ENCODE measurements at places on chromosomes 2 and 18.
A peak's percentile ranks its signal among the peaks of the same experiment; 100 is the strongest.

DNA sequence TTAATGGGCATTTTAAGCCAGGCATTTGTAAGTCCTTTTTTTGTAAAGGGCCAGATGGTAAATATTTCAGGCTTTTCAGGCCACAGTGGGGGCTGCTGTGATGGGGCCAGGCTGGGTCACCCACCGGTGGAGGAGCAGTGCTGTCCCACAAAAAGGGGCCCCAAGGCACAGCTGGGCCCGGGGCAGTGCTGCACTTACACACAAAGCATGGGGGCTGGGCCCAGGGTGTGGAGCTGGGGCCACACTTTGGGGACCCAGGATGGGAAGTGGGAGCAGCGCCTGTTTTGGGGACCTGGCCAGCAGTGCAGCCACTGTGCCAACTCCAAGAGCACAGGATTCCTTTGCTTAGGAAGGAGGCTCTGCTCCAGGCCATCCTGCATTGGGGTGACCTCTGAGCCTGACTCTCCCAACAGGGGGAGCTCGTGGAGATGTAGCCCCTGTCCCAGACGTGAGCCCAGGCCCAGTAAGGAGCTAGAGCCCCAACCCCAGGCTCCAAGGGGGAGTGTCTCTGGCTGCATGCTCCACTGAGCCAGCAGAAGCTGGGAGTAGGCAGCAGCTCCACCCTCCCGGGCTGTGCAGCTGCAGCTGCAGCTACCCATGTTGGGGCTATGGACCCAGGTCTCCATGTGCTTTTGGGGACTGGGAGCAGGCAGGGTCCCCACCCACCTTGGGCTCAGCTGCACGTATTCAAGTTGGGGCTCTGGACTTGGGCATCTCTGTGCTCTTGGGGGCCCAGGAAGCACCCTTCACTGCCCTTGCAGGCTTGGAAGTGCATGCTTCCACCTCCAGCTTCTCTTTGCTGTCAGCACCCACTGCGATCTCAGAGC lies 1036.5 kb upstream of the CNTNAP5 start:
- no peak overlapping the region for H3K4me3 ChIP-seq
- H3K27me3 ChIP-seq, result no peaks in the 10 kb centered on the region
- H3K4me1 ChIP-seq, result no peaks in the 10 kb centered on the region
- H3K27ac ChIP-seq, result no peak overlapping the region
- no peak for DNase-seq
- no peaks in the 10 kb centered on the region for H3K36me3 ChIP-seq

DNA sequence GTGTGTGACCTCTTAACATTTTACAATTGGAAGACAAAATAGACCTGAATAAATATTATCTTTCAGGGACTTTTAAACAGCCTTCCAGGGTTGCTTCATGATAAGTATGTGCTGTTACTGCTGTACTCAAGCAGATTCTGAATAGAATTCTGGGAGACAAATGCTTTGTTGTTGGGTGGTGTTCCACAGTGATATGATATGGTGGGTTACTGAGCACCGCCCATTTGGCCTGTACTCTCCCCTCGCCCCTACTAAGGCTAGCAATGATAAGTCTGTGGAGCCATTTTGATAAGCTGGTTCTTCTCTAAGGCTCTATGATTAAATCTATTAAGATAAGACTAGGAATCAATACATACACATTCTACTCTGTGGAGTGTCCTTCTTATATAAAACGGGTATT lies 89.8 kb upstream of the ITGA4 start:
- H3K4me3 ChIP-seq, result no peak overlapping the region
- H3K4me1 ChIP-seq, result no peaks in the 10 kb centered on the region
- no peak overlapping the region for H3K27ac ChIP-seq
- H3K27me3 ChIP-seq, result no peaks in the 10 kb centered on the region
- DNase-seq, result no peak

DNA sequence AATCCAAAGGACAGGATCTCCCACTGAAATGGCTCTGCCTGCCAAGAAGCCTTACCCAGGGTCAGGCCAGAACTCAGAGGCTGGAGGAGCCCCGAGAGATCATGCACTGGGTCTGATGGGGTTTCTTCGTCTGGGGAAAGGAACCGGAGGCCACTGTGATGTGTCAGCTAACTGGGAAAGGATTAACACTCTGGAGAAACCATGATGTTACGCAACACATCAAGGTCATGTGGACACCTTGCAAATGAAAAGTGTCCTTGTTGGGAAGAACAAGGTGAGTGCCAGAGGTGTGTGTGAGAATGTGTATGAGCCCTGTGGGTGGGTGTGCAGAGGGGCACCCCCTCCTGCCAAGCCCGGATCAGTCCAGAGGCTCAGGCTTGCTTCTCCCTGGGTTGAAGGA lies 86.9 kb downstream of the CRACDL start:
- H3K4me3 ChIP-seq, result no peak overlapping the region
- DNase-seq, result no peak

- H3K27me3 ChIP-seq, result no peaks in the 10 kb centered on the region
- no peaks in the 10 kb centered on the region for H3K36me3 ChIP-seq
- H3K4me1 ChIP-seq, result no peaks in the 10 kb centered on the region
- no peak for DNase-seq
- no peak overlapping the region for H3K27ac ChIP-seq
- no peak overlapping the region for H3K4me3 ChIP-seq
These were observed 264.0 kb downstream of the LRATD1 start for GRCh38 chr2:14896330-14897030.

DNA sequence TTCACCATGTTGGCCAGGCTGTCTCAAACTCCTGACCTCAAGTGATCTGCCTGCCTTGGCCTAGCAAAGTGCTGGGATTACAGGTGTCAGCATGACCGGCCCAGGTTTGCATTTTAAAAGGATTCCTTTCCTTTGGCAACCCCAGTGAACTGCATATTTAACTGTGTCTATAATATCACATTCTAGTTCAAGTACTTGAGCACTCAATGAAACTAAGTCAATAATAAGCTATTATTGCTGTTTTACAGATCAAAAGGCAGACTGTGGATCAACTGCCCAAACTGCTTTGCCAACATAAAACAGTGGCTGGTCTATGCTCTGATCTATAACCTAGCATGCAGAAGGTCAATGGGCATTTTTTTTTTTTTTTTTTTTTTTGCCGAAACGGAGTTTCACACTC lies 144.5 kb downstream of the USP34 start:
- H3K36me3 ChIP-seq, result peaks cover 28% of the 10 kb centered on the region
- H3K27me3 ChIP-seq, result no peaks in the 10 kb centered on the region
- no peak overlapping the region for H3K4me3 ChIP-seq
- no peaks in the 10 kb centered on the region for H3K4me1 ChIP-seq
- H3K27ac ChIP-seq, result no peak overlapping the region

GRCh38 chr18:72871091-72871490 lies 3.3 kb upstream of the NETO1 start:
- no peak for DNase-seq
- H3K27me3 ChIP-seq, result peaks cover 38% of the 10 kb centered on the region
- no peaks in the 10 kb centered on the region for H3K4me1 ChIP-seq
- no peak overlapping the region for H3K4me3 ChIP-seq
- no peaks in the 10 kb centered on the region for H3K36me3 ChIP-seq

GRCh38 chr2:221346411-221346810 lies 225.7 kb downstream of the EPHA4 start:
- H3K4me3 ChIP-seq, result no peak overlapping the region
- DNase-seq, result no peak
- no peaks in the 10 kb centered on the region for H3K27me3 ChIP-seq
- H3K4me1 ChIP-seq, result no peaks in the 10 kb centered on the region
- no peaks in the 10 kb centered on the region for H3K36me3 ChIP-seq
- no peak overlapping the region for H3K27ac ChIP-seq

DNA sequence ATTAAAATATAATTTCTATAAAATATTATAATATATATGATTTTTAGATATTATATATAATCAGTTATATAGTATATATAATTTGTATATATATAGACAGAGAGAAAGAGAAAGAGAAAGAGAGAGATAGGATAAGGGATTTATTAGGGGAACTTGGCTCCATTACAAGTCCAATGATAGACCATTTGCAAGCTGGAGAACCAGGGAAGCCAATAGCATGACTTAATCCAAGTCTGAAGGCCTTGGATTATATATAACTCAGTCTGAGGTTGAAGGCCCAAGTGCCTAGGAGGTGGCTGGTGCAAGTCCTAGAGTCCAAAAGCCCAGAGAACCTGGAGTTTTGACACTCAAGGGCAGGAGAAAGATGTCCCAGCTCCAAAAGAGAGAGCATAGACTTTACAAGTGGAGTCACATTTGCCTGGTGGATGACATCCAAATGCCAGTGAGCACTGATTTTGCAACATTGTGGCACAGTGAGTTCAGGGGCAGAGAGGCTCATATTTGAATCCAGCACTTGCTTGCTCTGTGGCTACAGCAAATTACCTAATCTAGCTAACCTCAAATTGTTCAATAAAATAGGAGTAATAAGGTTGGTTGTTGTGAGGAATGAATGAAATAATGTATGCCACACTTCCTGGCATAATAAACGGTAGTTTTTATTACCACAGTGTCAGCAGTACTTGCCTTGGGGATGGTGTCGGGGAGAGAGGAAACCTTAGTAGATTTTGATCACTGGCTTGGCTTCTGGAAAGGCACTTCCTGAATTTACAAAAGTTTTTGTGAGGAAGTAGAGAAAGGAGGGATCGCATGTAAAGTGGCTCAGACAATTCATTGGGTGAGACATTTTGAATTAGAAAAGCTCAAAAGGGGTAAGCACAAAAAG lies 69.6 kb upstream of the CD28 start:
- no peak for DNase-seq
- H3K4me3 ChIP-seq, result no peak overlapping the region
- H3K36me3 ChIP-seq, result no peaks in the 10 kb centered on the region
- H3K4me1 ChIP-seq, result peaks cover 5% of the 10 kb centered on the region
- H3K27me3 ChIP-seq, result no peaks in the 10 kb centered on the region
- no peak overlapping the region for H3K27ac ChIP-seq

- DNase-seq, result peak; percentile 29
- peaks cover 14% of the 10 kb centered on the region for H3K4me1 ChIP-seq
- no peaks in the 10 kb centered on the region for H3K36me3 ChIP-seq
- peak overlapping the region; percentile 53 for H3K27ac ChIP-seq
These were observed 293.0 kb upstream of the CDH2 start for GRCh38 chr18:28469946-28470345.

DNA sequence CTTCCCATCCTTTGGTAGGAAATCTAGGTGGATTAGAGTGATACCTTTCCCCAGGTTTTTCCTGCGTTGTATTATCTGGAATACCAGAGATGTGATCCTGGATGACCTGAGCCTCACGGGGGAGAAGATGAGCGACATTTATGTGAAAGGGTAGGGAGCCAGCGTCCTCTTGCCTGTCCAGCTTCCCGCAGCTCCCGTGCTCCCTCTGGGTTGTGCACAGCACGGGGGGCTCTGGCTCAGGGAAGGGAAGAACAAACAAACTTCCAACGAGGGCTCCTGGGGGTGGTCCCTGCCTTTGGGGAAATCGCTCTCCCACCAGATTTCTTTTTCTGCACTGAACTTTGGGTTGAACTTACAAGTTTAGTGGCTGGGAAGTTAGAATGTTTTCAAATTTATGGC lies 215.7 kb downstream of the DYSF start:
- no peak overlapping the region for H3K4me3 ChIP-seq
- peaks cover 13% of the 10 kb centered on the region for H3K4me1 ChIP-seq
- H3K27ac ChIP-seq, result no peak overlapping the region
- no peaks in the 10 kb centered on the region for H3K27me3 ChIP-seq

GRCh38 chr18:21191596-21192307 lies 50.3 kb upstream of the GREB1L start:
- DNase-seq, result peak; percentile 17
- H3K27me3 ChIP-seq, result no peaks in the 10 kb centered on the region
- no peak overlapping the region for H3K4me3 ChIP-seq
- no peaks in the 10 kb centered on the region for H3K4me1 ChIP-seq
- no peak overlapping the region for H3K27ac ChIP-seq
- H3K36me3 ChIP-seq, result no peaks in the 10 kb centered on the region

GRCh38 chr2:39128919-39129391 lies 8.1 kb upstream of the SOS1 start:
- no peaks in the 10 kb centered on the region for H3K27me3 ChIP-seq
- H3K4me1 ChIP-seq, result peaks cover 12% of the 10 kb centered on the region
- H3K27ac ChIP-seq, result peak overlapping the region; percentile 1
- peak; percentile 43 for DNase-seq
- no peak overlapping the region for H3K4me3 ChIP-seq

DNA sequence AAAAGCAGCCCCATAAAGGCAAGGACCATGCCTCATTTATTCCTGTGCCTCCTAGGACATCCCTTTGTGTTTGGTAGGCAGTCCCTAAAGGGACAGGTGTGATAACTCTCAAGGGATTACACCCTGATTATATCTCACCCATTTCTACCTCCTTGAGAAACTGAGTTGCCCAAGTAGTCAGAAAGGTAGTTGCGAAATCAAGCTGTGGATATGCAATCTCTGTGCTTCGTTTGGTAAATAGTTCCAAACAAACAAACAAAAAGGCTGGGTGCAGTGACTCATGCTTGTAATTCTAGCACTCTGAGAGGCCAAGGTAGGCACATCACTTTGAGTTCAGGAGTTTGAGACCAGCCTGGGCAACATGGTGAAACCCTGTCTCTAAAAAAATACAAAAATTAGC lies 100.2 kb upstream of the ARL5A start:
- no peaks in the 10 kb centered on the region for H3K36me3 ChIP-seq
- peaks cover 5% of the 10 kb centered on the region for H3K27me3 ChIP-seq
- no peaks in the 10 kb centered on the region for H3K4me1 ChIP-seq
- H3K4me3 ChIP-seq, result no peak overlapping the region
- H3K27ac ChIP-seq, result no peak overlapping the region

GRCh38 chr2:161415987-161416707 lies at the start of gene TBR1:
Gene TBR1, plus strand, starts transcription at chr2:161416297. Its CDS starts 114 bp downstream, at chr2:161416411.
- no peak within 1 kb of the TSS for H3K4me3 ChIP-seq
- DNase-seq, result peak; percentile 29
- peaks cover 84% of the 10 kb centered on the region for H3K27me3 ChIP-seq

GRCh38 chr2:77579076-77579769 lies 57.0 kb upstream of the LRRTM4 start:
- H3K27ac ChIP-seq, result no peak overlapping the region
- no peaks in the 10 kb centered on the region for H3K27me3 ChIP-seq
- no peaks in the 10 kb centered on the region for H3K4me1 ChIP-seq
- no peak for DNase-seq
- no peak overlapping the region for H3K4me3 ChIP-seq
